ENCODE measurements at places on chromosomes 6 and 20.

DNA sequence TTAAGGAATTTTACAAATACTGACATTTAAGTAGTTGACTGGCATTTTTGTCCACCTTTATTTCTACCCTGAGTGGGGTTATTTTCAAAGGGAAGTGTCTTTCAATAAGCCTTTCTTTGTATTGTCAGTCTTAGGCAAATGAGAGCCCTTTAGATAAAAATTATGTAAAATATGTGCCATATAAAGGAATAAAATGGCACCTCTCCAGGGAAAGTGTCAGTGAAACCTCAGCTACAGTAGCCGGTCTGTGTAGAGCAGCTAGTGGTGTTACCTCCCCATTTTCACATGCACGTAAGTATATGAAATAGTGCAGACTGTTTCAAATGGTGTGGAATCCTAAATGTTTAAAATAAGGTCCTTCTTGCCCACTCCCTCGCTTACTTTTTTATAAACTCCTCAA, 5.0 kb downstream of the FAM217B start:
- DNase-seq, result peak; percentile 9

- no peak for DNase-seq
Measured at GRCh38 chr6:150100745-150101144, 31.8 kb upstream of the ULBP3 start.

DNA sequence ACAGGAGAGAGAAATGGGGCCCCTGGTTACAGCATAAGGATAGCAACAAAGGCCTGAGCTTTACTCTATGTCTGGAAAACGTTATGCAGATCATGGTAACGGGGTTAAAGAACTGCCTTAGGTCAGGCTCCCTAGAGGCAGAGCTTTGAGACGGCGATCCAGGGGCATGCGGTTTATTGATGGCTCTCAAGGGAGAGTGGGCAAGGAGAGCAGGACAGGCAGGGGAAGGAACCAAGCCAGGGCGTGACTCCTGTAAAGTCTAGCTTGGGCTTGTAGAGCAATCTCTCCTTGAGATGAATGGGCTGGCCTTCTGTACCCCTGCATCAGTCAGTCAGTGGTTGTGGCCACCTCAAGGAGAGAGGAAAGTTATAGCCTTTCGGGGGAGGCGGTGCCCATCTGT, 12.5 kb upstream of the FERMT1 start:
- DNase-seq, result no peak

GRCh38 chr20:53666144-53666543, 72.5 kb upstream of the ZNF217 start:
- no peak for DNase-seq

- DNase-seq, result no peak
Measured at GRCh38 chr6:2616811-2617210, 133.9 kb downstream of the MYLK4 start.
